CD4-positive, alpha-beta T cell treated with Interleukin-2 at 100 ng/mL for 4 hours (primary cell): ENCODE measurements at places on chromosomes 7 and 10.
A peak's percentile ranks its signal among the peaks of the same experiment; 100 is the strongest.

- DNase-seq: peak; percentile 76
Observed at GRCh38 chr10:84329986-84330651, 1.7 kb downstream of the CCSER2 start.

- no peak for DNase-seq
Observed at GRCh38 chr10:100912013-100912604, 654 bp upstream of the SLF2 start.

GRCh38 chr10:10730471-10731043 lies 287.1 kb upstream of the CELF2 start:
- DNase-seq: no peak

DNA sequence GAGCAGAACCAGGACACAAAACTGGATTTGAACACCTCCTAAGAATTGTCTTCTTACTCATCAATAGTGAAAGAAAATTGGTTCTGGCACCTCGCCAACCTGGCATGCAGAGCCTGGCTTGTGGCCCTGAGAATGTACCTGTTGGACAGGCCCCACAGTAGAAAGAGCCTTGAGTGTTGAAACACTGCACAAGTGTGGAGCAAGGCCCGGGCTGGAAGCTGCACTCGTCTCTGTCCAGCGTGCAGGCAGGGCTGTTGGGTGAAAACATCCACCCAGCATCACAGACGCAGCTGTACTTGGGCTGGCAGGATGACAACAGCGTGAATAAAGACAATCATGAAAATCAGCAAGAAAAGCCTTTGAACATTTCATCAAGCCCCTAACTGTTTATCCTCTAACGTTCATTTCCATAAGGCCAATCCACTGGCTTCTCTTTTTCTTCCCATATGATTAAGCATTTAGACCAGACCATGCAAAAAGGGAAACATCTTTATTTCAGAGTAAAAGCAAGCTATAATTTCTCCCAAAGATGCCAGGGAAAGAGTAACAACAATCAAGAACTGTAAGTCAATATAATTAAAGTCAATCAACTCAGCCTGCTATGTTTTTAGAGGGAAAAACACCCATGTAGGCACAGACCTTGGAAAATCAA lies 15.6 kb downstream of the CUBN start:
- no peak for DNase-seq

DNA sequence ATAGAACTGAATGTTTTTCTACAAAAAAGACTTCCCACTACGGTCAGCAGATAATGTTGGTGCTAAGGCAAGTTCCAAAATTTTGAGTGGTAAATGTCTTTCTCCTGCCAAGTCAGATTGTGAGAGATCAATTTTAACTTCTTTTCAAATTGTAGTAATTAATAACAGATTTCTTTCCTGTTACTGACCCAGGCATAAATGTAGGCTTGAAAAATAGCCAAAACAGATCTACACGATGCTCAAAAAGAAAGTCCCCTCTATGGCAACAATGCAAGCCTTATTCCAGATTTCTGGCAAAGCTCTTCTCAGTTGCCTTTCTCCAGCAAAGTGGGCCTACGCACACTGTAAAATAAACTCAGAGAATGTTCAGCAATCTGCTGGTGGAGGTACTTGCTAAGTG lies 641.0 kb upstream of the NRP1 start:
- no peak for DNase-seq

DNA sequence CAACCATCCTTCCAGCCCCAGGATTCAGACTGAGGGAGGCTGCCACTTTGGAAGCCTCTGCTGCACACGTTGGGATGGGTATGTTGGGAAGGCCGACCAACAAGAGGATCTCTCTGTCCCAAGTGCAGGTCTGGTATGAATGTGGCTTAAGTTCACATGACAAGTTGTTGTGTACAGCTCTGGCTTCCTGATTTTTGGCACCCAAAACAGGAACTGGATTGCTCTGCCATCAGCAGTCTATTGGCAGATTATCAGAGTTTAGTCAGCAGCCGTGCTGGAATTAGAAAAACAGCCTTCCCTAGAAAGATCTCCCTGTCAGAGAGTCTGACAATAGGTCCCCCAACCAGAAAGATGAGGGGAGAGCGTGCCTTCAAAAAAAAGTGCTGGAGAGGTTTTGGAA lies 66.9 kb downstream of the GOLGA7B start:
- DNase-seq: no peak

- DNase-seq: no peak
Observed at GRCh38 chr7:142168746-142169145, 57.2 kb downstream of the MGAM2 start.

- DNase-seq: peak; percentile 97
Observed at GRCh38 chr10:17229016-17229716, 1.1 kb downstream of the VIM start.

- DNase-seq: peak; percentile 62
Observed at GRCh38 chr10:14543046-14543903, 212.6 kb upstream of the FRMD4A start.

- DNase-seq: no peak
Observed at GRCh38 chr7:130683026-130683425, 3.3 kb downstream of the TSGA13 start.
